PC-9 (cell line): ENCODE measurements at places on chromosomes 6 and 20. TPM values are rescaled to one million over a fixed set of nuclear protein-coding genes. Genes with fewer than 3 reads are reported as not detected.

The GPLD1 gene
- total RNA-seq: 1.7 and 2.0 TPM in 2 replicates

The HLA-G gene
- 0.38 and 0.50 TPM in 2 replicates for total RNA-seq

GRCh38 chr20:25547999-25548398, 37.3 kb downstream of the NINL start:
- DNase-seq: no peak

GRCh38 chr6:9437836-9438235, 977.0 kb downstream of the TFAP2A start:
- DNase-seq: no peak

The GNL1 gene
- total RNA-seq: 114 and 123 TPM in 2 replicates

DNA sequence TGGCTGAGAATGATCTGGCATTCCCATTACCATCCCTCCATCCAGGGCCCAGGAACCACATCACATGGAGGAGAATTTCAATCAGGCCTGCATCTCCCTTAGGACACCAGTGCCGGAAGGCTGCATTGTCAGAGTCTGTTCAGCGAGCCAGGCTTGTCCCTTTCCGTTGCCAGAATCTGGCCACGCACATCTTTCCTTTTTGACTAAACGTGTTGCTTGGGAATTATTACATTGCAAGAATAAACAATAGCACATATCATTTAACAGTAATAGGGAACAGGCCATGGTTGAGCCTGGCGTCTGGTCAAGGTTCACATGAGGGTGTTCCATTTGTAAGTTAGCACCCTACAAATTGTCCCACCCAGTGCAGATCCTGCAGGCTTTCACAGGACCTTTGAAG, 42.8 kb downstream of the SOBP start:
- no peak for DNase-seq

DNA sequence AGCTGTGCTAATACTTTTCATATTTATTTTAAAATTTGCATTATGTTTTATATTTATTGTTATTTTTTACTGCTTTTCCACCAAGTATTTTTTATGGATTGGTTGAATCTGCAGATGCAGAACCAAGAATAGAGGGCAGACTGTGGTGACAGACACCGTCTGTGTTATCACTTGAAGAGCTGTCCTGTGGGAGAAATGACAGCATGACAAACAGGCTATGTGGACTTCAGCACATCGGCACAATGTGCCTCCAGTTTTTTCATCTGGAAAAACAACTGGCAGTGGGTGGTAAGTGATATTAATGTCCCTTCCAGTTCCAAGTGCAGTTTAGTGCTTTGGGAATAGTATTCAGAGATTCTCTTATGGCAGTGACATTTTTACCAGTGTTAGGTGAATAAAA, 492.9 kb downstream of the PRKN start:
- no peak for DNase-seq

- DNase-seq: no peak
These were observed 120.8 kb upstream of the TNFAIP3 start for GRCh38 chr6:137746264-137746663.

The DEF6 gene
- total RNA-seq: 19.6 and 27.0 TPM in 2 replicates

DNA sequence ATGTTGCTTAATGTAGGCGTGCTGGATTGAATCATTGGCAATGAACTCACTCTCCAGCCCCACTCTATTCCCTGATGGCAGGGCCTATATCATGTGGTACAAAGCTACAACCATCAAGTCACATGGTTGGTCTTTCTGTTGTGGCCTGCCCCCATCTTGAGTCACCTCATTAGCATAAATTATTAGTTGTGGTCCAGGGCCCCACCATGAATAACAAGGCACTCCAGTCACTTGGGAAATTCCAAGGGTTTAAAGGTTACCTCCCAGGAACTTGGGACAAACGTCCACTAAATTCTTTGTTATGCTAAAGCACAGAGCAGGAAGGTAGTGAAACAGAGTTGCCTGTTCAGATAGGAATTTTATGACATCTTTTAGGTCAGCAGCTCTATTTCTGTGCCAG, 193.7 kb downstream of the SLC35F1 start:
- DNase-seq: no peak
